ENCODE measurements at places on chromosomes 16 and 17. TPM values are rescaled to one million over a fixed set of nuclear protein-coding genes. Genes with fewer than 3 reads are reported as not detected.

Gene SRCIN1
- polyA plus RNA-seq = 0.45 TPM

Gene KREMEN2
- polyA plus RNA-seq = 0.77 TPM

Gene SMG6
- polyA plus RNA-seq = 15.7 TPM

Gene PPY
- polyA plus RNA-seq = not detected

Gene RNF112
- polyA plus RNA-seq = 22.6 TPM

Gene SLFN14
- not detected for polyA plus RNA-seq

Gene RUNDC3A
- polyA plus RNA-seq = 11.0 TPM

Gene CDRT4
- polyA plus RNA-seq = 4.6 TPM

Gene ZP2
- not detected for polyA plus RNA-seq

Gene SDR42E1
- not detected for polyA plus RNA-seq

GRCh38 chr16:2904100-2904921 lies 7.4 kb upstream of the FLYWCH1 start:
- H3K36me3 ChIP-seq = peaks cover 2% of the 10 kb centered on the region
- peak; percentile 89 for DNase-seq
- peak overlapping the region; percentile 95 for H3K4me3 ChIP-seq

- H3K27ac ChIP-seq = no peak overlapping the region
- no peak for DNase-seq
- no peak overlapping the region for H3K4me3 ChIP-seq
These were observed 414.1 kb upstream of the GOT2 start for GRCh38 chr16:59148056-59148768.

- no peak overlapping the region for H3K27ac ChIP-seq
- no peak for DNase-seq
- H3K4me1 ChIP-seq = peaks cover 27% of the 10 kb centered on the region
These were observed 249.7 kb downstream of the ZFHX3 start for GRCh38 chr16:72798264-72798663.

DNA sequence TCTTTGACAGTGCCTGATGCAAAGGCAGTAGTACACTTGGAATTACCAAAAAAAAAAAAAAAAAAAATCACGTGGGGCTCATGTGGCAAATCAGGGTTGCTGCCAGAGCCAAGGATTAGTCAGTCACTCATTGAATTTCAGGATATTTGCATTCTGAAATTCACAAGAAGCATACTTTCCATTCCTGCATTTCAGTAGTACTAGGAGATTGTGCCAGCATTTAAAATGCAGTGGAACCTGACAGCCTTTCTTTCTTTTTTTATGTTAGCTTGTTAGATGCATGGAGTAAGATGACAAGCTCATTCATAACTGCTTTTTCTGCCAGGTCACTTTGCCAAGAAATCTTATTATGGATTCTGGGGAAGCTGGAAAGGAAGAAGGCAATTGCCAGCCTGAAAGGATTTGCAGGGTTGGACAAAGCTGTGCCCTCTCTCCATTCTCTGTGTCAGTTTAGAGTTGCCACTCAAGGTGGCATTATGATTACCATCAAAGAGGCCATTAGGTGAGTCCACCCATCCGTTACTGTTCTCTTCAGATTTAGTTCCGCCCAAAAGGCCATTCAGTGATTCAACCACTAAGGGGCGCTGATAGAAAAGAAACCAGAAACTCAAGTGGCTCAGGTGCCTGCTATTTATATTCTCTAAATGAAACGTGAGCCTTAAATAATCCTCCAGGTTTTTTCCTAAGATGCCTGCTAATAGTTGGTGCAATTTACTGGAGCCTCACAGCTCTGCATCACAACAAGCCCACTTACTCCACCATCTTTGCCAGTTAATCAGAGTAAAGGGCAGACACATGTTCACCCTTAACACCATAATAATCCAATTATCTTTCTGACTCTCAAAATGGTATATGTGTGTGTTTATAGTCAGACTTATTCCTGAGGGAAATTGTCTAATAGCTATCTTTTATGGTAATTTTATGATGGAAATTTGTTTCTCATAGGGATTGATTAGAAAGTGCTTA lies 59.0 kb downstream of the TANGO6 start:
- H3K27ac ChIP-seq = 0 out of 2 replicates have a peak overlapping the region, but pooled peaks have one; percentile 17
- no peak overlapping the region for H3K4me3 ChIP-seq
- no peaks in the 10 kb centered on the region for H3K27me3 ChIP-seq
- peak; percentile 55 for DNase-seq

DNA sequence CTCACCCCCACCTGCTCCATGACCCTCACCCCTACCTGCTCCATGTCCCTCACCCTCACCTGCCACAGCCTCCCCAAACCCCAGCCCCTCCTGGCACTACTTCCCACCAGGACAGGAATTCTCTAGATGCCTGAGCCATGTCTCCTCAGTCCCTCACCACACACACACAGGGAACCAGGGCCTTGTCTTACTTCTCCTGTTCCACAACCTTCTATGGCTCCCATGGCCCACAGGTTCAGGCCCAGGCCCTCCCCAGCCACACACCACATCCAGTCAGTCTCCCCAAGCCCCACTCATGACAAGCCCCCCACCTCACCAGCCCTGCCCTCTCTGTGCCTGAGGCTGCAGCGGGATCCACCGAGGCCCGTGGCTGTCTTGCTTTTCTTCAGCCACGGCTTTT lies 3.1 kb upstream of the UBE2I start:
- H3K4me1 ChIP-seq = peaks cover 1% of the 10 kb centered on the region
- no peak overlapping the region for H3K27ac ChIP-seq

DNA sequence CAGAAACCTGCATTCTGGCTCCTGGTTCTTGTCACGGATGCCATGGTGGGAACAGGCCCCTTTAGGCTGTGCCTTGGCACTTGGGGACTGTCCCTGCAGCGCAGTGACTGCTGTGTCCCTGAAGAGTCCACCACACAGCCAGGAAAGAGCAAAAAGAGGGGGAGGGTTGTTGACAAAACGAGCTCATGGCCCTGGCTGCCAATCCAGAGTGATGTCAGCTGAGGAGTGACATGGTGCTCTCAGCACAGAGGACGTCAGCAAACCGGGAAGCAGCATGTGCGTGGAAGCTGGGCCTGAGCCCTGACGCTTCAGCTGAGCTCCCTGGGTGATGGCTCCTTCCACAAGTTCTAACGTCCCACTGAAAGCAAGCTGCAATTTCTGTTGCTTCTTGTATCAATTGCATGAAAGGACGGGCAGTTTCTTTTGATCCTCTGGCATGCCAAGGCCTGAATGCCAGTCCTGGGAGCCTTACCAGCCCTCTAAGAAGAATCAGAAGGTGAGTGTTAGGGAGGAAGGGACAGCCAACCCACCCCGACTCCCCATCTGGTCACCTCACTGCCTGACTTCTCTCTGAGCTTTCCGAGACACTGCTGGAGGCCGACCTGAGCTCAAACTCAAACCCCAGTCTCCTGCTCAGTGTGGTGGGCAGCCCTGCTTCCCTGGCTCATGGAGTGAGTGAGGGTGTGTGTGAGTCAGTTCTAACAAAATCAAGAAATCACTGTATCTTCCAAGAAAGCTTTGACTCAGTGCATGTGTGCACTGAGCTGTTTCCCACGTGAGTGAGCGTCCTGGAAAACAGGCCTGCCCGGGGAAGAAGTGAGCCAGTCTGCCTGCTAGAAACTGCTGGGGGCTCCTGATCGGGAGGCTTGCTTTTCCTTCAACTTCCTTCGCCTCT lies 14.7 kb upstream of the WNT3 start:
- peak overlapping the region; percentile 29 for H3K27ac ChIP-seq
- H3K36me3 ChIP-seq = no peaks in the 10 kb centered on the region
- no peak overlapping the region for H3K4me3 ChIP-seq
- no peaks in the 10 kb centered on the region for H3K27me3 ChIP-seq
- DNase-seq = no peak

GRCh38 chr17:38605841-38606645 lies at the start of gene SRCIN1:
Gene SRCIN1, minus strand, starts transcription at chr17:38605952. Its CDS starts 247 bp downstream, at chr17:38605705.
- no peaks in the 10 kb centered on the region for H3K4me1 ChIP-seq
- H3K27me3 ChIP-seq = no peaks in the 10 kb centered on the region
- DNase-seq = peak; percentile 92
- H3K4me3 ChIP-seq = peak within 1 kb of the TSS; percentile 60

DNA sequence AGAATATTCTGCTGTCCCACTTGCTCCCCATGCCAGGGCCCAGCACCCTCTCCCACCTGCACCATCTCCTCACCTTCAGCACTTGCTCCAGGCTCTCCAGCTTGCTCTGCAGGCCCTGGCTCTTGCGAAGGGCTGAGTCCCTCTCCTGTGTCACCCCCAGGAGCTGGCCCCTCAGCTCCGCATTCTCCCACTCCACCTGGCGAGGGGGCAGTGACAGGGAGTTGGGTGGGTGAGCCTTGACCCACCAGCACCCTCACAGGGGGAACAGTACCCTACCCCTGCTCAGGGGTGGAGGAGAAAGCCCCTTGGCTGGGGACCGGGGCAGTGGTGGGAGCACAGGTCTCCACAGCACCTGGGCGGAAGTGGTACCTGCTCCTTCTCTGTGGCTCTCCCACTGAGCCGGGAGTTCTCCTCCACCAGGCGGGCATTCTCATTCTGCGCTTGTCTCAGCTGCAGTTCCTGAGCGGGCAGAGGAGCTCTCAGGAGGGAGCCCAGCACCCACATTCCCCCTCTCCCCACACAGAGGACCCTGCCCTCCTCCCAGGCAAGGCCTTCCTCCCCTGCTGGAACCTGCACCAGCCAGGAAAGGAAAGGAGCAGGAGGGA lies 5.9 kb downstream of the TSPOAP1 start:
- no peak overlapping the region for H3K4me3 ChIP-seq
- DNase-seq = no peak
- no peak overlapping the region for H3K27ac ChIP-seq

DNA sequence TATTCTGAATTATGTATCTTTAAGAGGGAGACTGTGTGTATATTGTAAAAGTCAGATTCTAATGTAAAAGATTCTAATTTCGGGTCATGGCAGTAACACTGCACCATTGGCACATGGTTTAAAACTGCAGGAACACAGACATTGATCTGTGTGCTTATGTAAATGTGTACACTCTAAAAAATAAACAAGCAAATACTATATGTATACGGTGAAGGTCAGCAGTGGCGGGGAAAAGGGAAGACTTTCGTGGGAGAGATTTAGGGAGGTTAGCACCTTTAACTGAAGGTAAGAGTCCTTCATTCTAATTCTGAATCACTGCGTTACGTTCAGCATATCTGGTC lies 157.8 kb upstream of the FAM20A start:
- no peak overlapping the region for H3K4me3 ChIP-seq
- no peak overlapping the region for H3K27ac ChIP-seq
- no peaks in the 10 kb centered on the region for H3K36me3 ChIP-seq
- no peak for DNase-seq
- H3K27me3 ChIP-seq = no peaks in the 10 kb centered on the region
- H3K4me1 ChIP-seq = peaks cover 4% of the 10 kb centered on the region

DNA sequence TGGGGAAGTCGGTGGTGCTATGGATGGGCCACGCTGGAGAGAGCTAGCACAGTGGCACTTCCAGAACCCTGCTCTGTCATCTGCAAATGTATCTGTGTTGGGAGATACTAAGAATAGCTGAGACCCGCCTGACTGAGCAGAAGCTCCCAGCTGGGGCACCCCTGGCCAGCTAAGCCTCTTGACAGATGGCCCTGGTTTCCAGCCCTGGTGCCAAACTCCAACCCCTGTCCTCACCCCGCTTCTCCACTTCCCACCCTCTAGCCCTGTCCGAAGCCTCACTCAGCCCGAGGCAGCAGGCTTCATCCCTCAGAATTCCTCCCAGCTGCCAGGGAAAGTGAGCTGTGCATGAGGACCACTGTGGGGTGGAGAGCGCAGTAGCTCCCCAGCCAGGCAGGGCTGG lies 124.4 kb downstream of the CCDC144A start:
- no peaks in the 10 kb centered on the region for H3K36me3 ChIP-seq
- no peak overlapping the region for H3K4me3 ChIP-seq
- H3K27ac ChIP-seq = no peak overlapping the region
- DNase-seq = no peak

GRCh38 chr17:81807839-81808238 lies 3.9 kb downstream of the GCGR start:
- no peak overlapping the region for H3K27ac ChIP-seq
- H3K4me3 ChIP-seq = no peak overlapping the region
- H3K27me3 ChIP-seq = peaks cover 80% of the 10 kb centered on the region
- H3K36me3 ChIP-seq = no peaks in the 10 kb centered on the region
- no peak for DNase-seq

GRCh38 chr17:66522591-66523272 lies 220.3 kb downstream of the PRKCA start:
- no peak for DNase-seq
- no peaks in the 10 kb centered on the region for H3K27me3 ChIP-seq
- H3K27ac ChIP-seq = no peak overlapping the region
- peaks cover 20% of the 10 kb centered on the region for H3K4me1 ChIP-seq

DNA sequence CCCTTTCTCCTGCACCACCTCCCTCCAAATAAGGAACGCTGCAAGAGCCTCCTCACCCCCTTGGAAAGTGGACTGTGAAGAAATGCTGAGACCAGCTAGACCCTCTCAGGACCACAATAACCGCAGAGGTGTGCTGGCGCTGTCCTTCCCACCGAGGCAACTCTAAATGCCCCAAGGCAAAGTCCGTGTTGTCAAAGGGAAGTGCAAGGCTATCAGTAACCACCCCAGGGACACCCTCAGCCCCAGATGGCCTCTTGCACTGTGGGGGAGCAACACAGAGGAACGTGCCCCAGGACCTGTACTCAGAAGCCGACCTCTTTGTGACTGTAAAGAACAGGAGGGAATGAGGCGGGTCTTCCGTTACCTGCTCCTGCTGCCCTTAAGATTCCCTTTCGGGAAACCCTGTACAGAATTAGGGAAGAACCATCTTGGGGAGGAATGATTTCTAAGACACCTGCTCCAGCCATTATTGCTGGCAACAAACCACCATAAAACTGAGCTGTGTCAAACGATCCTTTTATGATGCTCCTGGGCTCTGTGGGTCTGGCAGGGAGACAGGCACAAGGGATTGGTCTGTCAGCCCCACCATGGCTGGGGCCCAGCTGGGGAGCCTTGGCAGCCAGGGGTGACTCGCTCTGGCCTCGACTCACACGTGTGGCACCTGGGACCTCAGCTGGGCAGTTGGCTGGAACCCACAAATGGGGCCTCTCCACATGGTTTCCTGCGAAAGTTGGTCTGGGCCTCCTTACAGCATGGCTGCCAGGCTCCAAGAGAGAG lies 14.6 kb upstream of the MED9 start:
- H3K27ac ChIP-seq = no peak overlapping the region
- H3K36me3 ChIP-seq = no peaks in the 10 kb centered on the region
- H3K4me1 ChIP-seq = no peaks in the 10 kb centered on the region
- DNase-seq = no peak

GRCh38 chr17:82782657-82783207 lies 30.9 kb downstream of the TBCD start:
- H3K36me3 ChIP-seq = peaks cover 12% of the 10 kb centered on the region
- no peak for DNase-seq
- no peak overlapping the region for H3K4me3 ChIP-seq
- no peaks in the 10 kb centered on the region for H3K4me1 ChIP-seq
- H3K27ac ChIP-seq = no peak overlapping the region
